ENCODE measurements at places on chromosomes 13 and 19.

GRCh38 chr19:32489971-32490370, 84.4 kb downstream of the DPY19L3 start:
- DNase-seq, result no peak

DNA sequence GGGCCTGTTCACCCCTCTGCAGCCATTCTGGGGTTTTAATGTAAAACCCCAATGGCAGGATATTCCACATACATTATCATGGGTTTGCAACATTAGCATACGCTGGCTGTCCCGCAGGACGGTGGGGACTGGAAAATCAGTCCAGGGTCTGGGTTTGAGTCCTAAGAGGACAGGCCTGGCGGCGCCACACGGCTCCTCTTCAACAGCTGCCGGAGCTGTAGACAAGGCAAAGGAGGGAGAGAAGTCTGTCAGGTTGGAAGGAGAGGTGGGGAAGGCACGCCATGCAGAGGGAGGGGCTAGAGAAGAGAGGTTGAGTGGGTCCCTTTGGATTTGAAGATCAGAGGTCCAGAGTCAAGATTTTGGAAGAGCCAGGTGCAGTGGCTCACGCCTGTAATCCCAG, 11.9 kb downstream of the NFKBID start:
- no peak for DNase-seq

DNA sequence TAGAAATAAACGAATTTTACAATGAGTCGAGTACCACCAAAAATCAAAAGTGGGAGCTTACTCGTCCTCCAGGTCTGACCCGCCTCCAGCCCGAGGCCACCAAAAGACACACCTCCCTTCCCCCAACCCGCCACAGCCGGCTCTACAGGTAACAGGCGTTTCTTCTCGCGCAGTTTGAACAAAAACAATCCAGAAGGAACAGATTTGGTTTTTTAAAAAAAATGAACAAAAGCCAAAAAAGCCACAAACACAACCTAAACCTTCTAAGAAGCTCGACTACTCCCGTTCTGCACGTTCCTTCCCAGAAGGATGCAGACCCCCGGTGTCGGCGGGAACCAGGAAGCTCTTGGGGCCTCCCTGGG, 671 bp downstream of the ZDHHC20 start:
- peak; percentile 17 for DNase-seq

DNA sequence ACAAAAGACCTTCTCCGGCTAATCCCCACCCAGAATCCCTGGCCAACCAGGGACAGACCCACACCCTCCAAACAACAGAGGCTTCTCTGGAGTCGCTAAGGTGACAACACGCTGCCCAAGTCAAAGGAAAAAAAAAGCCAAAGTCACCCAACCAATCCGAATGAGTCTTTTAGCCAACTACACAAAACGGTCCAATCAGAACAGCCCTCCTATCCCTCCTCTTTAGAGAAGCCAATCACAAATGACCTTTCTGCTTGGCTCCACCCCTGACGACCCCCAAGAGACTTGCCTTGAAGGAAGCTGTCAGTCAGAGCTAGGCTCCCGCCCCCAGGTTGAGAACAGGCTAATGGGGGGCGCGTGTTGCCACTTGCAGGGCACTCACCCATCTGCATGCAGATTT, 6.6 kb upstream of the FBXW9 start:
- peak; percentile 48 for DNase-seq

- DNase-seq, result no peak
Observed at GRCh38 chr19:7578127-7578526, 17.5 kb upstream of the CAMSAP3 start.

DNA sequence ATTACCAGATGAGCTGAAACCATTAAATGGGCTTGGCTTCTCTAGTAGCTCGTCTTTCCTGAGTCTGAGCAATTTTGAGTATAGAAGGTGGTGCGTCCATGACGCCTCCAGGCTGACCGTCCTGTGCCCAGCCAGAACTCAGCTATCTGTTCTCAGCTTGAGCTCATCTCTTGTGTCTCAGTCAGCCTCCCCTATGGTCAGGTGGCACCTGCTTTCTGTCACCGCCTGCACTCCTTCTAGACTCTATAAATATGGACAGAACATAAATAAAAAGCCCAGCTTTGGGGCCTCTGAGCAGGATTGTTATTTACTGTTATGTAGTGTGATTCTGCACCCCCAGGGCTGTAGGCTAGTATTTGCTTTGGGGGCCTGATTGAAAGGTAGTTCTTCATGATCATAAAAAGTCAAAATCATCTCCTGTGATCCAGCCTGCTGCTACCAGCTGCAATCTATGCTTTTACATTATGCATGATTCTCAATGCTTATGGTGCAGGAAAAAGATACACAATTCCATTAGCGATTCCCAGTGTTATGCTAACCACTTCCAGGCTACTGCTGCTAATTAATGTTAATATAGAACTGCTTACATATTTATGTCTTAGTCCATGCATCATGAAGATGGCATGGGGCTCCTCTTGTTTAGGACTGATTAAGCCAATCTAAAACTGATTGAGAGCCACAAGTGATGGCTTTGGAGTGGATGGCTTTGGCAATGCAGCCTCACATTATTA, 72.5 kb upstream of the TMTC4 start:
- no peak for DNase-seq

GRCh38 chr19:5026706-5027273, 57.9 kb downstream of the KDM4B start:
- DNase-seq, result no peak

DNA sequence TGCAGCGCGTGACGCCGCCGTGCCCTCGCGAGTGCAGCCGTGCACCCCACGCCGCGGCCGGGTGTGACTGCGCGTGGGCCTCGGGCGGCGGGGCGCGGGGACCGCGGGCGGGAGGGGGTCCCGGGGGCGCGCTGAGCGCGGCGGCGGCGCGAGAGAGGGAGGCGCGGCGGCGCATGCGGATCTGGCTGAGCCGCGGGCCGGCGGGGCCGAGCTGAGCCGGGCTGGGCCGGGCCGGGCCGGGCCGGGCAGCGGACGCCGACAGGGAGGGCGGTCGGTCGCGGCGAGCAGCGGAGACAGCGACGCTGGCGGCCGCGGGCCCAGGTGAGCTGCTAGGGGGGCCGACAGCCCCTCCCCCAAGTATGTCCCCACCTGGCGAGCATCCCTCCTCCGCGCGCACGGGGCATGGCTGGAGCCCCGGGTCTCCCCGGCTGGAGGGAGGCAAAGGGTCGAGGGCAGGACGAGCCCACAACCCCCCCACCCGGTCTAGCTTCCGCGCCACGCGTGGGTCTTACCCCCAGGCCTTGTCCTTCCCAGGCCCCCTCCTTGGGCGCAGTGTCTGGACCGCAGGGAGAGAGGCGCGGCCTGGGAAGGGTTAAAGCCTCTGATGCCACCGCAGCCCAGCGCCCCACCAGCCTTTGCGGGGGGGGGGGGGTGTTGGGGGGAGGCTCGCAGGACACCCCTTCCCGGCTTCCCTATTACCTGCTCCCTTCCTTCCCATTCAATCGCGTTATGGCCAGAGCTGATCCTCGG, at the start of gene SPTBN4:
Gene SPTBN4 (plus strand): TSS at position 17 of the 750 bp plus-strand sequence. CDS start 5,621 bp downstream, outside the sequence.
- DNase-seq, result no peak

DNA sequence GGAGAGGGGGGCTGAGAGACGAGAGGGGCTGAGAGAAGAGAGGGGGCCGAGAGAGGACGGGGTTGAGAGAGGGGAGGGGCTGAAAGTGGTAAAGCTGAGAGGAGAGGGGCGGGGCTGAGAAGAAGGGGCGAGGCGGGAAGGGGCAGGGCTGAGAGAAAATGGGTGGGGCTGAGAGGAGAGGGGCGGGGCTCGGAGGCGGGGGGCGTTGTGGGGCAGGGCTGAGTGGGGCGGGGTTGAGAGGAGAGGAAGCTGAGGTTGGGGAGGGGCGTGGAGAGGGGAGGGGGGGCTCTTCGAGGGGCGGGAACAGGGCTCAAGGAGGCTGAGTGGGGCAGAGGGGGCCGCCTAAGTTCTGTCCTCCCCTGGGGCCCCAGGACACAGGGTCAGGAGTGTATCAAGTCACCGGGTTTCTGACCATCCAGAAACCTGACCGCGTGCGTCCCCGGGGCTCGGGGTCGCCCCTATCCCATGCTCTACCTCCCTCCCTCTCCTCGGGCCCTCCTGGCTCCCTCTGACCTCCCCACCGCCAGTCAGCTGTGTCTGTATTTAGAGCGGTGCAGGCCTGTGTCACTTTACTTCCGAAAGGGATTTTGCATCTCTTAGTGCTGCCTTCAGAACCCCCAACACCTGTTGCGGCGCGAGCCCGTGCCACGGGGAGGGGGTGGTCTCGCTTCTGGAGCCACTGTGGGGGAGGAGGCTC, 38.6 kb upstream of the SEMA6B start:
- peak; percentile 26 for DNase-seq

GRCh38 chr19:12782424-12783290, 7.3 kb upstream of the HOOK2 start:
- peak; percentile 91 for DNase-seq

DNA sequence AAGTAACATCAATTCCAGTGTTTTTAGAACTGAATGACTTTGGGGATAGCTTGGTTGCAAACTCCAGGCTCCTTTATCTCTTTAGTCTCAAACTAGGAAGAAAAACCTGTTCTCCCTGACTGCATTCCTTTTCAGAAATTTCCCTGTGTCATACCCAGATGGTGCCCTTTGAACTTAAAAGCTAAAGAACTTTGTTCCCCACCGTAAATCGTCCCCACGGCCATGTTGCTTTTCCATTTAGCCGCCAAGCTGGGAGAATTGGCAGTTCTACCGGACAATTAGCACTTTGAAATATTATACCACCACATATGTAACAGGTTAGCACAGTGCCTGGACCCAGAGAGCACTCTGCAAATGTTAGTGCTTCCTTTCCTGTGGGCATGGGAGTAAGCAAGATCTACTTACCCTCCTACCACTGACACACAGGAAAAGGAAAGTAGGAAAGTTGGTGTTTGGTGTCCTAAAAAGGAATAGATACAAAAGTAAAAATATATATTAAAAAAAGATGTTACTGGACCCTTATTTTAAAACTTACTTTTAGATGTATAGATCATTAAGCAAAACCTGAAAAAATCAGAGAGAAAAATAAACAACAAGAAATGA, 191.9 kb upstream of the MIR17HG start:
- DNase-seq, result no peak

- DNase-seq, result no peak
Observed at GRCh38 chr13:73945871-73946270, 188.3 kb downstream of the KLF12 start.

DNA sequence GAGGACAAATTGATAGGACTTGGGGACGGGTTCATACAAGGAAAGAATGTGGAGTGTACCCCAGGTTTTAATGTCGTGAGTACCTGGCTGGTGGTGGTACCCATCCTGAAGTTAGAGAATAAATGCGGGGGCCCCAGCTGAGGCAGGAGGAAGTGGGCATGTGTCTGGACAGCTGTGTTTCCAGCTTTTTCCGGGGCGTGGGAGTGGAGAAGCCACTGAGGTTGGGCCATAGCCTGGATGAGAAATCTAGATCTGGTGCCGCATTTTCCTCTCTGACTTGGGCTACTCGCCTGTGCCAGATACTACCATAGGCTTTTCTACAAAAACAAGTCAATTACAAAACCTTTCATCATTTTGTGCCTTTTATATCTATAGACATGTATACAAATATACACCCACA, 147.4 kb downstream of the STK24 start:
- no peak for DNase-seq

DNA sequence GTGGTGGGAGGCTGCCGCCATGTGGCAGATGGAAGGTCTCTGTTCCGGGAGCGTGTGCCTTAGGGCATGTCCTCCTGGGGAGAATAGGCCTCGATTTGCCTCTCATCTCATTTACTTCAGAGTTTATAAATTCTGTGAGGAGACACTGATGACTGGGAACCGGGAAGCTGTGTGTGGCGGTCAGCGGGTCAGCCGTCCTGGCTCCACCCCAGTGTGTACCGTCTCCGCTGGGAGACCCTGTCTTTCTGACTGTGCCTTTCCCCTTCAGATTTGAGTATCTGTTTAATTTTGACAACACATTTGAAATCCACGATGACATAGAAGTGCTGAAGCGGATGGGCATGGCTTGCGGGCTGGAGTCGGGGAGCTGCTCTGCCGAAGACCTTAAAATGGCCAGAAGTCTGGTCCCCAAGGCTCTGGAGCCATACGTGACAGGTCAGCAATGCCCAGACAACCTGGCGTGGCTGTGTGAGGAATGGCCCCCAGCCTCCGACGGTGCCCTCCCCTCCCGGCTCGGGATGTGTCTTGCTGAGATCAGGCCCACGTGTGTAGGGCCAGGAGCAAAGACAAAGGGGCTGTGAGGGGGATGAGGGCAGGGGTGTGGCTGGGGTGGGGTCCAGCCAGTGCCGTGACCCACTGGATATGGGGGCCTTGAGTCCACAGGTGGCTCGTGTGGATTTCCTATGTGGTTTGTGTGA, 21.6 kb downstream of the ATP4B start:
- DNase-seq, result no peak

GRCh38 chr13:29499506-29500165, 95.9 kb downstream of the SLC7A1 start:
- no peak for DNase-seq

DNA sequence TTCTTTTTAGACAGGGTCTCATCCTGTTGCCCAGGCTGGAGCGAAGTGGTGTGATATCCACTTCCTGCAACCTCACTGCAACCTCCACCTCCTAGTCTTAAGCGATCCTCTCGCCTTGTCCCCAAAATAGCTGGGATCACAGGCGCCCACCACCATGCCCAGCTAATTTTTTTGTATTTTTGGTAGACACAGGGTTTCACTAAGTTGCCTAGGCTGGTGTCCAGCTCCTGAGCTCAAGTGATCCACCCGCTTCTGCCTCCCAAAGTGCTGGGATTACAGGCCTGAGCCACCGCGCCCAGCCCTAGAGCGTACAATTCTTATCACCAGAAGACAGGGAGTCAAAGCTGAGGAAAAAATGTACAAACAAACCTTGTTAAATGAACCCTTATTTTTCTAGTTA, 4.5 kb upstream of the ELOF1 start:
- no peak for DNase-seq

DNA sequence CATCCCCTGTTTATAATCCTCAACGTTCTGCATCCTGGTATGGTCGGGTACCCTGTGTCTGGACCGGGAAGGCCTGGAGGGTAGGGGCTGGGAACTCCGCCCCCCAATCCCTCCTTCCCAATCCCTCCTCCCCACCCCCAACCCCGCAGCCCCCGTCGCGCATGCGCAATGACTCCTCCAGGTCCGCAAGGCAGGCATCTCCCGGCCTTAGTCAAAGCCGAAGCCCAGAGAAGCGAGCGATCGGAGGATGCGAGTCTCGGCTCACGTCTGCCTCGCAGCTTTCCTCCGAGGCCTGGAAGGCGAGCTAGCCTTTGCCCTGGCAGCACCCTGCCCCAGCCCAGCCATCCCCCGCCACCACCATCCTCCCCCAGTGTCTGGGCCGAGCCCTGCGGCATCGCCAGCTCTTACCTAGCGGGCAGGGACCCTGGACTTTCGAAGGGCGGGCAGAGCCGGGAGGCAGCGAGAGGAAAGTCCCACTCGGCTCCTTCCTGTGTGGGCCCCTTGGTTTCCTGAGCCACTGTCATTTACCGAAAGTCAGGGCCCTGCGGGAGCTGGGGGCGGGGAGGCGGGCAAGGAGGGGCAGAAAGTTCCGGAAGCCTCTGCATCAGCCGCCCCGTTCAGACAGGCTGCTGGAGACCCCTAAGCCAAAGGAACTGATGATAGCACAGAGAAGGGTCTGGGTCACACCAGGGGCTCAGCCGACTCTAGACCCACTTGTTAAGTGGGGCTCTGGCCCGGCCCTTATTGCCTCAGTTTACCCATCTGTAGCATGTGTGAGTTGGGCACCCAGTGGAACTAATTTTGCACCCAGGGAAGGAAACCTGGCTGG, at the start of gene JAK3:
Gene JAK3 (minus strand): TSS at position 445 of the 829 bp plus-strand sequence. CDS start 3,565 bp downstream, outside the sequence.
- DNase-seq, result peak; percentile 77
